T-helper 2 cell (primary cell): ENCODE measurements at places on chromosomes 13 and 19.

GRCh38 chr13:50800091-50800739 lies 43.3 kb downstream of the DLEU7 start:
- DNase-seq, result no peak

DNA sequence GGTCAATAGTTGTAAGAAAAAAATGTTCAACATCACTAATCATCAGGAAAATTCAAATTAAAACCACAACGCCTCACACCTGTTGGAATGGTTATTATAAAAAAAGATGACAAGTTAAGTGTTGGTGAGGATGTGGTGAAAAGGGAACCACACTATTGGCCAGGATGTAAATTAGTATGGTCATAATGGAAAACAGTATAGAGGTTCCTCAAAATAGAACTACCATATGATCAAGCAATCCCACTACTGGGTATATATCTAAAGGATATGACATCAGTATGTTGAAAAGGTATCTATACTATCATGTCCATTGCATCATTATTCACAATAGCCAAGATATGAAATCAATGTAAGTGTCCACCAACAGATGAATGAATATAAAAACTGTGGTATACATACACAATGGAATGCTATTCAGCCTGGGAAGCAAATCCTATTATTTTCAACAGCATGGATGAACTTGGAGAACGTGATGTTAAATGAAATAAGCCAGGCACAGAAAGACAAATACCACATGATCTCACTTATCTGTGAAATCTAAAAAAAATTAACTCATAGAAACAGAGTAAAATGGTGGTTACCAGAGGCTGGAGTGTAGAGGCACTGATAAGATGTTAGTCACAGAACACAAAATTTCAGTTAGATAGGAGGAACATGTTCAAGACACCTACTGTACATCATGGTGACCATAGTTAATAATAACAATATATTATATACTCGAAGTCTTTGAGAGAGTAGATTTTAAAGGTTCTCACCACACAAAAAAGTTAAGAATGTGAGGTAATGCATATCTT lies 56.6 kb downstream of the TBC1D4 start:
- no peak for DNase-seq

GRCh38 chr13:22773465-22773864 lies 407.3 kb upstream of the SGCG start:
- DNase-seq, result no peak

- DNase-seq, result no peak
Observed at GRCh38 chr13:99895444-99896368, 75.9 kb downstream of the ZIC5 start.

DNA sequence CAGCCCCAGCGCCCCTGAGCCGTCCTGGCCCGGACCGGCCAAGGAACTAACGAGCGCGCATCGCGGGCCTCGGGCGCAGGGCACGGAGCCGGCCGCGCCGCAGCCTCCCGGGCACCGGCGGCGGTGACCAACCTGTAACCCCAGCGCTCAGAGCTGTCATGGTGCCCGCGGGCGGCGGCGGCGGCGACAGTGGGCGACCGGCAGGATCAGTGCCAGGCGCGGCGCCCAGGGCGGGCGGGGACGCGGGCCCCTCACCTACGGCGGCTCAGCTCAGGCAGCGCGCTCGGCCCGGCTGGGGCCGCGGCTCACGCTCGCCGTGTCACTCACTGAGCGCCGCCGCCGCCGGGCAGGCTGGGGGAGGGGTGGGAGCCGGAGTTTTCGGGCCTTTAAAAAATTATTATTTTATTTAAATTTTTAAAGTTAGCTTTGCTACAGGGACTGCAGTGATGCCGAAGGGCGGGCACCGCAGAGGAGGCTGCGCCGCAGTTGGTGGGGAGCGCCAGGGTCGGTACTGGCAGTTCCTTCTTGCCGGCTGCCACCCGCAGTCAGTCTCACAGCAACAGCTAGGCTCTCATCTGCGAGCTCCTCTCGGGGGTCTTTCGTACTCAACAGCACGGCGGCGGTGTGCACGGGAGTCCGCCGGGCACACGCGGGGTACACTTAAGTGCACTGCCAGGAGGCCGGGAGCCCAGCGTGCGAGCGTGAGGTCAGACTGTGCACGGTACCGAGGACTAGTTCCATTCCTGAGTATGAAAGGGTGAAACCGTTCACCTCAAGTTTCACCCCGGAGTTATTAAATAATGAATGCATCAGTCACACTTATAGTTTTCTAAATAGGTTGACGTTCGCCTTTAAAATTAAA lies at the start of gene NALCN:
Gene NALCN, minus strand, starts transcription at position 328 of the 862 bp plus-strand sequence. CDS start 17,382 bp downstream, outside the sequence.
- DNase-seq, result peak; percentile 2

DNA sequence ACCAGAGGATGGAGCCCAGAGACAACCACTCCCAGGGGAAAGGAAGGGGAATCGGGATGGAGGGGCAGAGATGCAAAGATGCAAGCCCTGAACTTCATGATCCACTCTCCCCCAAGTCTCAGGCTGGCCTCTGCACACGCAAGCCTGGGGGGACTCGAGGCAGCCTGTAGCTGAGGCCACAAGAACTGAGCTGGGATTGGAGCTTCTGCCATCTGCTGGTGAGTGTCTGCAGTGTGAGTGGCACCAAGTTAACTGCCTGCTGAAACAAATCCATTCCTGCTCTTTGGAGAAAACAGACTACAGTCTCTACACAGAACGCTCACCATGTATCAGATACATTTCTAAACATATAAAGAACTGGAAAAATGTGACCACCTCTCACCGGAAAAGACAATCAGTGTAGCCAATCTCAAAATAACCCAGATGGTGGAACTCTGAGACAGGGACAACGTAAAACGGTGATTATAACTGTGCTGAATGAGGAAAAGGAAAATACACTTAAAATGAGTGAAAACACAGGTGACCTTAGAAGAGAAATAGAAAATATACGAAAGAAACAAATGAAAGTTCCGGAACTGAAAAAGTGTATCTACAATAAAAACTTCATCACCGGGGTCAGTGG lies 62.1 kb downstream of the KLF2 start:
- no peak for DNase-seq

- no peak for DNase-seq
Observed at GRCh38 chr19:40162104-40162503, 29.1 kb upstream of the MAP3K10 start.

DNA sequence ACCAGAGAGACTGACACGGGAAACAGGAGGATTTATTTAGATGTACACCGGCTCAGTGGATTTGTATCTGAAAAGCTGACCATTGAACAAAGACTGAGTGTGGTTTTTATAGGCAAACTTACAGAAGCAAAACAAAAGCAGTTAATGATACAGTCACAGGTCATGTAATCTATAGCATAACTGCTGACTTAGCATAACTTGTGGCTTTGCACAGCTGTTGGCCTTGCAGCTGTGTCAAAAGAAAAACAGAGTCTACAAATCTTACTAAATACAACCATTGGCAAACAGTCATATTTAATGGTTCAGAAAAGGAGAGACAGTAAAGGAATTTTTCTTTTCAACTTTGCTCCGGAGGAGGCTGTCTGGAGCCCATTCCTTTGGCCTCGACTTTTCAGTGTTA lies 2.3 kb upstream of the ILF3 start:
- no peak for DNase-seq

DNA sequence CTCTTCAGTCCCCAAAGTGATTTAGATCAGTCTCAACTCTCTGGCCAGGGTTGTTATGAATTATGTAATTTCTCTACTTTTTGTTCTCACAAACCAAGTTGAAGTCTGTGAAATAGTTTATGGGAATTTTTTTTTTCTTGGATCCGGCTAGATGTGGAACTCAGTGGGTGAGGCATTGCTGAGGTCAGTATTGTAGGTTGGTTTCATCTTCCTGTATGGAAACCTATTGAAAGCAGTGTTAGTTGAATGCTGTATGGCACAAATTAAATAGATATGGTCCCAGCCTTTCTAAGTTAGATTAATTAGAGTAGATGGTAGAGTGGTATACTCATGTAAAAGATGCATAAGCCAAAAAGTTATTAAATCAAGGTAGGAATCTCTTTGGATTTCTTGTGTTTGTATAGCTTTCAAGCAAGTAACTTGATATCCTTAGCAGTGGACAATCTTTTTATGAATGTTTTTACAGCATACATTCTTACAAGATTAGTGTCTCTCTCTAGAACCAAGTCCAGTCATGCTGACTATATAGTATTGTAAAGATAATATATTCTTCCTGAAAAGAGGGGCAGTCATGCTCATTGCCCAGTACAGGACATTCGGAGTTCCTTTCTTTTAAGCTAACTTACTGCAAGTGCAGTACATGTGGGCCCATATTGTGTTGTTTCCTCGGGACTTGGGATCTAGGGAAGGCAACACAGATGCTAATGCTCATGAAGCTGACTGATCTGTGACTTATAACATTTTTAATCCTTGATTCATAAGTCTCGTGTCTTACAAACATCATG lies 2541.1 kb downstream of the PCDH9 start:
- no peak for DNase-seq

- DNase-seq, result no peak
Observed at GRCh38 chr13:48629277-48629676, 24.5 kb upstream of the CYSLTR2 start.

- no peak for DNase-seq
Observed at GRCh38 chr13:42926555-42926954, 65.5 kb downstream of the EPSTI1 start.

DNA sequence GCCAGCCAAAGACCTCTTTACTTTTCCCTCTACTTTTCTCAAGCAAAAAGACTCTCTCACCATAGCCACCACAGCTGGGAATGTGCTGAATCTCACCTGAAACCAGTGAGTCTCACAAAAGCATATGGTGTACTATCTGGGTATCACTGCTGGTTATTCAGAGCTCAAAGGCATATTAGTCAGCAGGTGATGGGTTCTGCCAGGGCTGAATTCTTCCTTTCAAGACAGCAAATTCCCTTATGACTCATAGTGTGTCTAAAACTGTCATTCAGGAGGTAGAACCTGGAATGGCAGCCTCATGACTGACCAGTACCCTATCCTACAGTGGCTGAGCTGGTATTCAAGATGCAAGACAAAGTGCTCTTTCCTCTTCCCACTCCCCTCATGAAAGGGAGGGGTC lies 2859.1 kb downstream of the PCDH9 start:
- DNase-seq, result no peak

DNA sequence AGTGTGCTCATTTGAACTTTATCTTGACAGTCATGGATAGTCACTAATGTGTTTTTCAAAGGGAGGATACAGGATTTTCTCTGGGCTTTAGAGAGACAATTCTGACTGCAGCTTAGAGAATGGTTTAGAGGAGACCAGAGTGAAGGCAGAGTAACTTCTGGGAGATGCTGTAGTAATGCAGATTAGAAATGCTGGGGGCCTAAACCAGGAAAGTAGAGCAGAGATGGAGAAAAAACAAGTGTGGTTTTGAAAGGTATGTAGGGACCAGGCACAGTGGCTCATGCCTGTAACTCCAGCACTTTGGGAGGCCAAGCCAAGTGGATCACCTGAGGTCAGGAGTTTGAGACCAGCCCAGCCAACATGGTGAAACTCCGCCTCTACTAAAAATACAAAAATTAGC lies 18.3 kb upstream of the CEBPA start:
- no peak for DNase-seq

GRCh38 chr13:74023484-74023883 lies 110.7 kb downstream of the KLF12 start:
- no peak for DNase-seq

DNA sequence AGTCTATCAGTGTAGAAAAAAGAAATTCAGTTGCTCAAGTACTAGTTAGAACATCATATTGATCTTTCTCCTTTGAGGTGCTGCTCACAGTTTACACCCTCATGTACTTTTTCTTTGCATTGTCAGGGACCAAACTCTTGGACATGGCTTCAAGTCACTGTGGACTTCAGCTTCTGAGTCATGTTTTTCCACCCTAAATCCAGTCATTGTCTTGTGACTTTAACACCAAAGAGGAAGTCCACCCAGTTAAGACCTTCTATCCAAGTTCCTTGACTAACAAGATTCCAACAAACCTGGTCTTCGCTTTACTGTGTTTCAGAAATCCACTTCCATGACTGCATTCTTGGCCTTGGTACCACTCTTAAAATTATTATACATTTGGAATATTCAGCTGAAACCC lies 206.7 kb upstream of the ARGLU1 start:
- DNase-seq, result no peak

DNA sequence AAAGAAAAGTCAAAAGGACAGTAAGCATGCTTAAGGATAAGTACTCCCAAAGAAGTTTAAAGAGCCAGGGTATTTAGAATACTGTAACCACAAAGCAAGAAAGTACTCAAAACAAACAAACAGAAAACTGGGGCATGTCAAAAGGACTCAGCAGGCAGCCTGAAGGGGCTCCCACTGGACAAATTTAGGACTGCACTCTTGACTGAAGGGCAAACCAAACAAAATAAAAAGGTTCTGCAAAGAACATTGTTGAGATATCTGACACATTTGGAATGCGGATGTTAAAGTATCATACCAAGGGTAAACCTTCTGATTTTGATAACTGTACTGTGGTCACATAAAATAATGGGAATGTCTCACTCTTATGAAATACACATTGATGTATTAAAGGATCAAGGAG lies 157.4 kb downstream of the TNFSF13B start:
- DNase-seq, result no peak

DNA sequence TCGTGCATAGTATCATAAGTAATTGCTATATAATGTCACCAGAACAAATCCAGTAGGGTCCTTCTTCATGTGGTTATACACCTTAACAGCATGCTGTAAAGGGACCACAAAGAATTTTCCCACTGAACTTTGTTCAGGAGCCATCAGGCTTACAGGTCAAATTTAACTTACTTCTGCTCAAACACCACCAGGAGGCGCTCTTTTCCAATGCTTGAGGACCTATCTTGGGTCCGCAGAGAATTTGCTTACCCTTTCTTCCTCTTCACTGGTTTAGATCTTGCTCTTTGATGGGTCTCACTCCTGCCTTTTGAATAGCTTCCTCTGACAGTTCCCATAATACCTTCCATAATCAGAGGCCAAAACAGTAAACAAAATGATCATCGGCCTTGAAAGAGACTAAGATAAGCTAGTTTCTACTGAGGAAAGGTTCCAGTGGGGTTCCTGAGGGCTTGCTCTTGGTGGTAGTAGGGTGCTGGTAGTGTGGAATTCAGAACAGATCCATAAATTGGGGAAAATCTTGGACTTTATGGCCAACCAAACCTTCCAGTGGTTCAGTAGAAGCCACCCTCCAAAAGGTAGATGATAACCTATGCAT lies 37.4 kb downstream of the SCGB2B2 start:
- peak; percentile 63 for DNase-seq

GRCh38 chr19:7565332-7565731 lies 29.8 kb downstream of the PNPLA6 start:
- no peak for DNase-seq

- no peak for DNase-seq
Observed at GRCh38 chr13:111392486-111392885, 72.0 kb downstream of the TEX29 start.

GRCh38 chr19:28744014-28744413 lies 468.9 kb downstream of the UQCRFS1 start:
- no peak for DNase-seq

DNA sequence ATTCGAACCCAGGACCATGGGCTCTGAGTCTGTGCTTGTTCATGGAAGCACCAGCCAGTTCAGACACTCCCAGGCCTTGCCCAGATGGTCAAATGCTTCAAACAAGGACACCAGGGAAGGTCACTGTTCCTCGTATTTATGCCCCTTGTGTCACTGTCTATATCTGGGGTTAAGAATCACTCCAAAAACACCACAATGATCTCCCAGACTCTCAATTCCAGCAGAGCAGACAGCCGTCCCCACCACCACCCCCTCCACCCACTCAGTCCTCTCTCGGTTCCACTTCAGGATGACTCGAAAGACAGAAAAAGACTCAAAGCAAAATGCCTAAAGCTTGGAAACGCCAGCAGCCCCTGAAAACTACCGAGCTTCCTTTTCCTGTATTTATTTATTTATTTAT lies 79.0 kb downstream of the INSR start:
- DNase-seq, result no peak
